ENCODE measurements at places on chromosomes 13 and 19.
A peak's percentile ranks its signal among the peaks of the same experiment; 100 is the strongest.

DNA sequence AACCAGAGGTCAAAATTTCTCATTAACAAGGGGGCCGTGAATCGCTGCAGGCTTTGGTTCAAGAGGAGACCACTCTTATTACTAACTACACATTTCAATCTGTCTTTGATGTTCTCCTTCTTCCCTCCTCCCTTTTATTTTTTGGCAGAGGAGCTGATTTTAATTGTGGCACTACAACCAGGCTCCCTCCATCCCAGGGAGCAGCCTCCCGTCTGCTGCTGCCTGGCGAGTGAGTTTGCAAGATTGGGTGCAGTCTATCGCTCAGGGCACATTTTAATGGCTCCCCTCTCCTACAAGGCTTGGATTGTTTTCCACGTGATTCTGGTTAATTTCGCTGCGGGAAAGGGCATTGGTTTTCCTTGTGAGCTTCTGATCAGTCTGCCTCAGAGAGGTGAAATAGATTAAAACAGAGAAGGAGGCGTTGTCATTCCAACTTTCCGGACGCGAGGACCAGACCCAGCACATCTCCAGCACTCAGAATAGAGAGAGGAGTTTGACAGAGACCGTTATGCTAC is 81.4 kb downstream of the KCTD15 start:
- no peak for DNase-seq

DNA sequence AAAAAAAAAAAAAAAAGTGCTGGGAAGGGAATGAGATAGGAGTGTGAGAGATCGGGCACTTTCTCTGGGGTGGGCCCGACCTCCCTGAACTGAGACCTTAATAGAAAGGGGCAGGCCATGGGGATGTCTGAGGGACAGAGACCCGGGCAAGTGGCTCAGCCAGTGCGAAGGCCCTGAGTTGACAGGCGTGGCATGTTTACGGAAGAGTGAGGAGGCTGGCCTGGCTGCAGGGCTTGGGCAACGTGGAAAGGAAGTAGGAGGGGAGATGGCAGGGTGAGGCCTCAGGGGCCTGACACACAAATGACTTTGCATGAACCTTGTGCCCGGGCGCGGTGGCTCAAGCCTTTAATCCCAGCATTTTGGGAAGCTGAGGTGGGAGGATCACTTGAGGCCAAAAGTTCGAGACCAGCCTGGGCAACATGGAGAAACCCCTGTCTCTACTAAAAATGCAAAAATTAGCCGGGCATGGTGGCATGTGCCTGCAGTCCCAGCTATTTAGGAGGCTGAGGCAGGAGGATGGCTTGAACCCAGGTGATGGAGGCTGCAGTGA is 13.9 kb downstream of the FCHO1 start:
- peak; percentile 83 for DNase-seq

DNA sequence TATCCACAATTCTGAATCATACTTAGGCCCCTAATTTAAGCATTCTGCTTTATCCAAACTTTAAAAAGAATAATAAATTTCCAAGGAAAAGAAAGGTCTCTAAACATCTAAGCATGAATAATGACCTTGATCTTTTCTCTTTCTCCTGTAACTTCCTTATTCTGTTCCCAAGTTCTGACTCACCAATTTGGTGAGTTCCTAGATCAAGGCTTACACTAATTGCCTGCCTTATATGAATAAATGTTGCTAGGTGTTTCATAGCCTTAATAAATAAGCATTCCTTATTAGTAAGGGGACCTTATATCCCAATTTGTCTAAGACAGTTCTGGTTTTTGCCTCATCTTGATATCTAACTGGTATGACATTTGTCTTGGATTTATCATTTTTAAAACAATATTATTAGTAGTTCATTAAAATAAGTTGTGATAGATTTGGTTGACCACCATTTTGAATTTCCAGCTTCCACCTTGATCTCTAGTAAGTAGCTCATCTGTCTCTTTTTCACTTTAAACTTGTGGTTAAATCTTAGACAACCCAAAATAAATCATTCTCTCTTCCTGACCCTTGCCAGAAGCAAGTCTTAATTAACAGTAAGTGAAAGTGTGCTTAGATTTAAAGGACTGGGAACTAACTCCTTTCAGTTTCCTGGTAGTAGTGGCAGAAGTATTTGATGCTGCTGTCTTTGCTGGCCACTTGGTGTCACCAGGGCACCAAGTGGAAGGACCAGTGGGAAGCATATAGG is 121.2 kb upstream of the MLNR start:
- DNase-seq, result no peak

GRCh38 chr13:20391597-20392452 is 133.8 kb downstream of the CRYL1 start:
- DNase-seq, result peak; percentile 76

DNA sequence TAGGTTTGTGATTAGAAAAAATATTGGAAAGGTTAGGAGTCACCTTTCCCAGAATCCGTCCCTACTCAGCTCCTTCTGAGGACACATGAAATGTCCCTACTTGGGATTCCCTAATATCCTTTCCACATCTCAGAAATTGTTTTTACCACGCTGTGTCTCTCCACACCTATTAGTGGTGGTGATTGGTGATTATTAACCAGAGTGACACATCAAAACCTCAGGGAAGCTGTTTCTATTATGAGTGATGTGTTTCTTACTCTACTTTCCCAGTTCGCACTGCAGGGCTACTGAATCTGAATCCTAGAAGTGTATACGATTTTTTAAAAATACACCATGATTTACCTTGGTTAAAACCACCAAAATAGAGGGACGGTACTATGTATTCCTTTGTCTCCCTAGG is 460.8 kb downstream of the TBC1D4 start:
- no peak for DNase-seq

Measured in PC-3 (cell line).